ENCODE measurements at places on chromosomes 16 and 17. TPM values are rescaled to one million over a fixed set of nuclear protein-coding genes. Genes with fewer than 3 reads are reported as not detected.

GRCh38 chr16:66378741-66379570, 12.5 kb downstream of the CDH5 start:
- no peak for DNase-seq

The ABCA10 gene
- 0.64 TPM for polyA plus RNA-seq

The AARS1 gene
- polyA plus RNA-seq = 134 TPM

The MT4 gene
- polyA plus RNA-seq = not detected

GRCh38 chr16:2048116-2048543, 345 bp downstream of the TSC2 start:
- DNase-seq = no peak

The HCRT gene
- polyA plus RNA-seq = not detected

All from fibroblast of lung (primary cell).